HepG2 (cell line): ENCODE measurements at places on chromosomes 5 and 9.

- DNase-seq, result no peak
Observed at GRCh38 chr5:168023191-168023590, 268.3 kb upstream of the WWC1 start.

GRCh38 chr5:56984445-56984844, 32.5 kb upstream of the MIER3 start:
- DNase-seq, result no peak

DNA sequence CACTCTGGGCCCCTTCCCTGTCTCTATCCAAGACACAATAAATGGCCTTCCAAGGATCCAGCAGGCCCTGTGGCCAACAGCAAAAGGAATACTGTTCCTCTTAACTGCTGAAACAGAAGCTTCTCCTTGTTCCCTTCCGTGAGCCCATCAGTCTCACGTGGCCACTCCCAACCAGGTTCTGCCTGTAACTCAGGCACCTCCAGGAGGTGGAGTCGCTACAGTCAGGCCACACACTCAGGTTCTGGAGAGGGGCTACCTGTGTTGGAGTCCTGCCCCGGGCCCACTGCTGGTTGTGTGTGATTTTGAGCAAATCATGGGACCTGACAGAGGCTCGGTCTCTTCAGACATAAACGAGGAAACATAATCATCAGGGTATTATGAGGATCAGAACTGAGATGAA, 10.3 kb downstream of the FAT2 start:
- no peak for DNase-seq

- DNase-seq, result no peak
Observed at GRCh38 chr9:70402213-70402612, 12.2 kb downstream of the KLF9 start.

GRCh38 chr5:170147051-170147752, 41.5 kb downstream of the FOXI1 start:
- no peak for DNase-seq

GRCh38 chr5:175652741-175653663, 4.9 kb upstream of the HRH2 start:
- DNase-seq, result no peak

DNA sequence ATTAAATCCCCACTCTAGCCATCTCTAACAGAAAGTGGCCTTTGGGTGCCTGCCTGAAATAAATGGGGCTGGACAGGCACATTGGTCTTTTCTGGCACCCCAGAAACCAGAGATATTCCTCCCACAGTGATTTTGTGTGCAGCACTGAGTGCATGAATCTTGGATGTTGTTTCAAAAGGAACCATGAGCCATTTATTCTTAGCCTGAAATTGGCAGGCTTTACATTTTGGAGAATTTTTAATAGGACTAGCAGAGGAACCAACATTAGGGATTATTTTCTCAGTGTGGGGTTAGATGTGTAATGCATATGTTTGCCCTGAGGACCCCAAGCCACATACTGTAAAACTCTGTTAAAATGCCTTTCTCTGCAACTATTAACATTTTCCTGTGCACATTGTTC, 451.3 kb downstream of the NFIB start:
- DNase-seq, result no peak
